ENCODE measurements at places on chromosomes 13 and 19.

GRCh38 chr13:97757807-97758206, 195.7 kb upstream of the IPO5 start:
- no peak for DNase-seq

DNA sequence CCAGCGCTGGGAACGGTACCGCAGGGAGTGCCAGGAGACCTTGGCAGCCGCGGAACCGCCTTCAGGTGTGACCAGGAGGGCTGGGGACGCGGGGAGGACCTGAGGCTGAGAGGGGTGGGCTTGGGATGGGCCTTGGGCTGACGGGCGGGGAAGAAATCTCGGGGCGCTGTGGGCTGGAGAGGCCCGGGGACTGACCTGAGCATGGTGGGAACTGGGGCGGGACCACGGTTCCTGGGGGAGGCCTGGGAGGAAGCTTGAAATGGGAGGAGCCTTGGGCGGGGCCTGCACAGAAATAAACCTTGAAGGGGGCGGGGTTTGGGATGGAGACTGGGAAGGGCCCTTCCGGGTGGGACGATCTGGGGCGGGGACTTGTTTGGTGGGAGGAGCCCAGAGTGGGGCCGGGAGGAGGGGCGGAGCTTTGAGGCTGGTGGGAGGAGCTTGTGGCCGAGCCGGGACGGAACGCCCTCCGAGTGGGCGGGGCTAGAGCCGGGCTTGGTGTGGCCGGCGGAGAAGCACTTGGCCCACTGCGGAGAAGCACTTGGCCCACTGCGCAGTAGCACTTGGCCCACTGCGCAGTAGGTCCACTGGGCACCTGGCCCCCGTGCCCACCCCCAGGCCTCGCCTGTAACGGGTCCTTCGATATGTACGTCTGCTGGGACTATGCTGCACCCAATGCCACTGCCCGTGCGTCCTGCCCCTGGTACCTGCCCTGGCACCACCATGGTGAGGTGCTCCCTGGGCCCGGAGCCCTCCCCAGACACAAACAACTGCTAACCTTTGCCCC, 2.8 kb downstream of the GIPR start:
- no peak for DNase-seq

- DNase-seq, result peak; percentile 46
These were observed 1436.9 kb downstream of the UQCRFS1 start for GRCh38 chr19:27776020-27776419.

DNA sequence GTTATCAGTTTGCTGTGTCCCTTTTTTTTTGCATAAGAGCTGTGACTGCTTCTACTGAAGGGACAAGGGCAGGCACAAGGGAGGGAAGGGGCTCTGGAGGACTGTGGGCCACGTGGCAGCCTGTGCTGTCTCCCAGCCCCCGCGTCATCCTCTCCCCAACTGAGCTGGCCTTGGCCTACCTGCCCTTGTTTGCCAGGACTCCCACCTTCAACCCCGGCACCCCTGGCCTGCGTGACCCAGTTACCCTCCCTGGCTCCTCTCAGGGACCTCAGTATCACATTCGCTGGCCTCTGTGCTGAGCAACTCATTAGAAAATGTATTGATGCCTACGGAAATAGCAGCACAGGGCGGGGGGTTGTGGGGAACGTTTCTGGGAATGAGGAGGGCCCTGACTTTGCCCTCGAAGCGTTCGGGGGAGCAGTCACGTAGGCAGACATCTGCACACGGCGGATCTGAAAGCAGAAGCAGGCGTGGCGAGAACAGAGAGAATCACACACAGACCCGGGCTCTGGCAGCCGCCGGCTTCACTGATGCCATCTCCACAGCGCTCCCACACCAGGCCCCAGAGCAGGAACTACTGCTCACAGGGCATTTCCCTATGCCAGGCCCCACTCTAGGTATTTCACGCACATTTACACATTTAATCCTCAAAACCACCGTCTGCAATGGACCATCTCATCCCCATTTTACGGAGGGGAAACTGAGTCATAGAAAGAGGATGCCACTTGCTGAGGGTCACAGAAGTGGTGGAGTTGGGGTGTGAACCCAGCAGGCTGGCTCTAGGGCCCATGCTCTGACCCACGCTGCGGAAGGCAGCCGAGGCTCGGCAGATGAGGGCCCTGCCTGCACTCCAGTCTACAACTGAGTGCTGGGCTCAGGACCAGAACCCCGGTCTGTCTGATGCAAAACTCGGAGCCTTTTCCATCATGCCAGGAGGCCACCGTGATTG, 5.7 kb upstream of the ATF5 start:
- DNase-seq, result no peak

- no peak for DNase-seq
These were observed 126.8 kb downstream of the UQCRFS1 start for GRCh38 chr19:29086182-29086581.

DNA sequence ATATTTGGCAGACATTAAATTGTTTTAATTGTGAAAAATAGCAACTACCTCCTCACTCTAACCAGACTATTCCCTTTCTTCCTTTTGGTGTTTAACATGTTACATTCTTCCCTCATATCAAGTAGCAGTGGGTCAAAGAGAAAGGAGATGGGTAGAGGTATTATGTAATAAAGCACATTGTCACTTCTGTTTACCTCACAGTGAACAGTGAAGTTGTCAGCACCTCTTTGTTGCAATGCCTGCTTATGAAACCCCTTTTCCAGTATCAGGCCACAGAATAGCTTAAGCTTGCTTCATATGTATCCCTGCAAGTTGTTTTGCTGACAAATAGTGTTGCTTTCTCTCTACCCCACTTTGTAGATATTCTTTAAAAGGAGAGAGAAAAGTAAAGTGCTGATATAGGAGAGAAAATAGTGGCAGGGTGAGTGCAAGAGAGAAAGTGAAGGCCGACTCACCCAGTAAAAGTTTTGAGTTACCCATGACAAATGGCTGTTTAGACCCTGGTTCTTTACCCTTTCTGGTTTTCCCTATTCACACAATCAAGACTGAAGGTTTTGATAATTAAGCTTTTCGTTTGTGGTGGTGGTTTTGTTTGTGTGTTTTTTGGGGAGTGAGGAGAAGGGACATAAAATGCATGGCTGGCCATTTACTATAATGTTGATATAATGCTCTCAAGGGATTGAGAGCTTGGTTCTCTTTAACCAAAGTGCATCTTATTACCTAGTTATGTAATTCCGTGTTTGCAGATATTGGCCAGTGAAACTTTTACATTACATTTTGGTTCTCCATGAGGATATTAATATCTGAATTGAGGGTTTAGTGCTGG, 3.7 kb downstream of the ITM2B start:
- no peak for DNase-seq

- no peak for DNase-seq
These were observed 199.1 kb downstream of the DCT start for GRCh38 chr13:94280349-94280748.

- DNase-seq, result no peak
These were observed 16.6 kb upstream of the SHKBP1 start for GRCh38 chr19:40560092-40560507.

- DNase-seq, result no peak
These were observed 59.4 kb downstream of the SLC10A2 start for GRCh38 chr13:103006641-103007426.

GRCh38 chr13:102042746-102043145, 359.1 kb downstream of the FGF14 start:
- DNase-seq, result no peak

GRCh38 chr13:41361491-41361890, 50.4 kb downstream of the NAA16 start:
- DNase-seq, result no peak

DNA sequence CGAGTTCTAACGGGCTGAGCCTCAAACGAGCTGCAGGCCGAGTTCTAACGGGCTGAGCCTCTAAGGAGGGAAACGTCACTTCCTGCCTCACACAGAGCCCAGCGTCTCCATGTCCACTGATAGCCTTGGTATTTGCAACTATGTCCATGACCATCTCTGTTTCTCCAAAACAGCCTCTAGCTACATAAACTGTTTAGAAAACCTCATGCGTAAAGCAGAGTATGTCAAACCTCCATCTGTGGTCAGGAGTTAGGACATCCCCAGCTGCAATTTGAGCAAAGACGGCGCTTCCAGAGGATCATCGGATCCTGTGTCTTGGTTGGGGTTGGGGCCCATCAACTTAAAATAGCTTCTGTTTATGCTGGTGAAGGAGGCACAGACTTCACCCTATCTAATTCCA, 20.8 kb downstream of the RASA3 start:
- peak; percentile 17 for DNase-seq

DNA sequence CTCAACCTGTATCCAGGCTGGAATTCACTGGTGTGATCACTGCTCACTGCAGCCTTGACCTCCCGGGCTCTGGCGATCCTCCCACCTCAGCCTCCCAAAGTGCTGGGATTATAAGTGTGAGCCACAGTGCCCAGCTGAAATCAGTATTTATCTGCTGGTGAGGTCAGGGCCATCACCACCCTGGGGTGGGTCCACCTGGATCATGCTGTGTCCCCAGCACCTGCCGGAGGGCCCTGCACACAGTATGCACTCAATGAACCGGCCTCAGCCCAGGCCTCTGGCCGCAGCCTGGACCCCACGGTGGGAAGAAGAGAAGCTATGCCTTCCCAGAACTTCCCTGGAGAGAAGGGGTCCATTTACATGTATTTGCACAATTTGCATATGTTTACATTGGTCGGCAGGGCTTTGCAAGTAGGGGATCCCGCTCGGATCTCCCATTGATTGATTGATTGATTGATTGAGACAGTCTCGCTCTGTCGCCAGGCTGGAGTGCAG, 2.6 kb upstream of the SLC5A5 start:
- DNase-seq, result no peak

GRCh38 chr19:42634409-42635232, 39.9 kb upstream of the CEACAM8 start:
- DNase-seq, result peak; percentile 29

DNA sequence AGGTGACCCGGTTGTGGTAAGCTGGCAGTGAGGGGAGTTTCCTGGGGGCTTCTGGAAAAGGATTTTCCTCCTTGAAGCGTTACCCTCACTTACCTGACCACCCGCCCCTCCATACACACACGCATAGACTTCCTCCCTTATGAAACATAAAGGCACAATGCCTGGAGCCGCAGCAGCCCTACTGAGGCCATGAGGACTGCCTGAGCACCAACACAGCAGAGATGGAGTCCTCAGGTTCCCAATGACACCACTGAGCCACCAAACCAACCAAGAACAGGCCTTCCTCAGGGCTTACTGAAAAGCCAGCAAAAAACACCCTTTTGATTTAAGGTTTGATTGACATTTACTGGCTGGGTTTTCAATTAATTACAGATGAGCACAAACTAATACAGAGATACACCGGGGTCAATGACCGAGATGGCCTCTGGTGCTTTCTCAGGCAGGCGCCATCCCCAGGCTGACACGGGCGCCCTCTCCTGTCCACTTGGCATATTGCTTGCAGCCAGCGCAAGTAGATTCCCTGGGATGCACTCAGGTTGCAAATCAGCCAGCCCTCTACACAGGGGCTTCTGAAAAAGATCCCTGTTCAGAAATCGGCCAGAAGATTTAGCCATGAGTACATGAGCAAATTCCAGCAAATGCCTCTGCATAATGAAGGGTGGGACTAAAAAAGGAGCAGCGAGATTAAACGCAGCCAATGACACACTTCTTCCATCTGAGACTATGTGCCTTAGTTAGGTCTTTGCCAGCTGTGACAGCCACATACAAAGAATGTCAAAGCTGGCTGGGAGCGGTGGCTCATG, 14.8 kb downstream of the OPA3 start:
- peak; percentile 73 for DNase-seq

DNA sequence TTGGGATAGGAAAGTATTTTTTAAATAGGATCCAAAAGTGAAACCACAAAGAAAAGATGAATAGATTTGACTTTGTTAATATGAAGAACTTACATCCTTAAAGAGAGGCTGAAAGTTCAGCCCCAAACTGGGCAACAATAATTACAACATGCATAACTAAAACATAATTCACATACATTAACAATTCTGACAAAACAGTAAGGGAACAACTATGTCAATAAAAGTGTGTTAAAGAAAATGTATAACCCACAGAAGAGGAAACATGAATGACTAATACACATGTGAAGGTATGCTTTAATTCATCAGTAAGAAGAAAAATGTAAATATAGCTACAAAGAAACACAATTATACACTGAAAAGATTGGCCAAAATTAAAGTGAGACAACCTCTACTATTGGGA, 1597.6 kb upstream of the MIR17HG start:
- no peak for DNase-seq

Data from WERI-Rb-1 (cell line).